ENCODE measurements at places on chromosomes 6 and 20.

DNA sequence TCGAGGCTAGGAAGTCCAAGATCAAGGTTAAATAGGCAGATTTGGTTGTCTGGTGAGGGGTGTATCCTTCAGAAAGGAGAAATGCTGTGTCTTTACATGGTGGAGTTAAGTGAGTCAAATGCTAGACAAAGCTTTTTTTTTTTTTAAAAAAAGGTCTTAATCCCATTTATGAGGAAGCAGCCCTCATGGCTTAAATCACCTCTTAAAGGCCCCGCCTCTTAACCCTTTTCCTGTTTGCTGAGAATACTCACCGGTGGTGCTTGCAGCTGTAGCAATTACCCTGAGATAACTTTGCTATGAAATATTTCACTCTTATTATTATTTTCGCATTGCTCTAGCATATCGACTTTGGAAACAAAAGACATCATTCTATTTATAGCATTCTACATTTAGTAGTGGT, 30.8 kb downstream of the FBXO30 start:
- no peak for DNase-seq

DNA sequence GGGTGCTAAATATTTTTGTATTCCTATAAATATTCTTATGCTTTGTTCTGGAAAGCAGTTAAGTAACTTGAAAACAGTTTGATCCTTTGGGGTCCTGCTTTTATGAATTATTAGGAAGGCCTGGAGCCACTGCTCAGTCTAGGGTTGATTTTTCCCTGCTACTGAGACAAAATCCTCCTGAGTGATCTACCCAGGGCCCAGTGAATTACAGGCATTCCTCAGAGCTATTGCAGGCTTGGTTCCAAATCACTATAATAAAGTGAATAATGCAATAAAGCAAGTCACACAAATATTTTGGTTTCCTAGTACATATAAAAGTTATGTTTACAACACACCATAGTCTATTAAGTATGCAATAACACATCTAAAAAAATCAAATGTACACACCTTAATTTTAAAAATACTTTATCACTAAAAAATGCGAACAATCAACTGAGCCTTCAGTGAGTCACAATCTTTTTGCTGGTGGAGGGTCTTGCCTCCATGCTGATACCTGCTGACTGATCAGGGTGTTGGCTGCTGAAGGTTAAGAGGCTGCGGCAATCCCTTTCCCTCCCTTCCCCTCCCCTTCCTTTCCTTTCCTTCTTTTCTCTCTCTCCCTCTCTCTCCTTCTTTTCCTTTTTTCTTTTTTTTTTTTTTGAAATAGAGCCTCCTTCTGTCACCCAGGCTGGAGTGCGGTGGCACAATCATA, 43.0 kb downstream of the DNAAF9 start:
- no peak for DNase-seq

- DNase-seq, result no peak
Observed at GRCh38 chr6:136506124-136506799, 44.0 kb downstream of the MAP7 start.

DNA sequence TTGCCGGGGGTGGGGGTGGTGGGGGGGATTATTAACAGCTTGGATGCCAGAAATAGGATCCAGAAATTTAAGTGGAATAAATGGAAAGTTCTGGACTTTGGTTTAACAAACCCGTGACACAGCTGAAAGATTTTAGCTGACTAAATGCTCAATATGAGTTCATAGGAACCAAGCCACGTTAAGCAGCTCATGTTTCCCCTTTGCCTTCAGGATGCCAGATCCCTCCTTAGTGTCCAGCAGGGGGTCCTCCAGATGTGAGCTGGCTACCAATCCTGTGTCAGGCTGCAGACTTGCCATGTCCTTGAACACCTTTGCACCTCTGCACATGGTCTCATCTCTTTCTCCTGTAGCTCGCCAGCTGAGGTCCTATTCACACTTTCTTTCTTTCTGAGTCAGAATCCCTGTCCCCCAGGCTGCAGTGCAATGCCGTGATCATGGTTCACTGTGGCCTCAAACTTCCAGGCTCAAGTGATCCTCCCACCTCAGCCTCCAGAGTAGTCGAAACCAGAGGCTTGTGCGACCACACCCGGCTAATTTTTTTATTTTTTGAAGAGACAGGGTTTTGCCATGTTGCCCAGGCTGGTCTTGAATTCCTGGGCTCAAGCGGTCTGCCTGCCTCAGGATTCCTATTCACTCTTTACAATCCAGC, 133.3 kb upstream of the ARMC2 start:
- no peak for DNase-seq

DNA sequence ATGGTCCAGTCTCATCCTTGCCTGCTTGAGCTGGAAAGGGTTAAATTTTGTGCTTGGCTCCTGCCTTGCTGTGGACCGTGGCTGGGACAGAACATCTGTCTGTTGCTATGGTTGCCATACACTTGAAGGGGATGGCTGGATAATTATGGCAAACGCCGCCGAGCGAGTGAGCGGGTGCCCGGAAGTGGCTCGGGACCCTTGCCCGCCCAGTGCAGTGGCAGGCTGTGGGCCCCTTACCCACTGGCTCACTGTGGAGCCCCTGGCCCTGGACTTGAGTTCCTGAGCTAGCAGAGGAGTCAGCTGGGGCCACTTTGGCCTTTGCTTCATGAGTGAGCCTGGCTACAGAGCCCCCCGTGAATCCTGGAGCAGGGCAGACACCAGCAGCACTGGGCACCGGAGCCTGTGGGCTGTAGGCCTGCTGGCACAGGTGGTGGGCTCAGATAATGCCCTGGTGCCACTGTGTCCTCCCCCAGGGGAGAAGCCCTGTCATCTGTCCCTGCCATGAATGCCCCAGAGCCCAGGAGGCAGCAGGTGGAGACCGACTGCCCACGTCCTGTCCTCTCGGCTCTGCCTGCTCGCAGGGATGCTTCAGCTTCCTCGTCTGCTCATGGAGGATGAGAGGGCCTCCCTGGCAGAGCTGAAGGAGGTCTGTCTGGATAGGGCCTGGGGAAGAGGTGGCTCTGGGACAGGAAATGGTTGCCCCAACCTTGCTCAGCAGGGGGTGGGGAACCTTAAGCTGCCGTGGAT, 25.5 kb upstream of the NOL4L start:
- DNase-seq, result no peak

GRCh38 chr6:43944908-43945767, 175.1 kb downstream of the VEGFA start:
- no peak for DNase-seq

DNA sequence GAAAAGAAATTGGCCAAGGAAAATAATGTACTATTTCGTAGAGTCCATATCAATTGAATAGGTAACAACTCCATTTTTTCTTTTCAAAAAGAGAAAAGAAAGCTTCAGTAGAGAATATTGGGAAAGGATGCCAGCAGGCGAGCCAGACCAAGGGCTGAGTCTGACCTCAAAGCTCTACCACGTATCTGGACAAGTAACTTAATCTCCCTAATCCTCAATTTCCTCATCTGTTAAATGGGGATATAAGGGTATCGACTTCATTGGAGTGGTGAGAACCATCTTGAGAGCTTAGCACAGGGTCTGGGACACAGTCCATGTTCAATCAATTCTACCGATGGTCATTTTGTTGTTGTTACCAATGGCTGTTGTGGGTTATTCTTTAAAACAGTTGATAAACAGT, 63.2 kb upstream of the TBC1D7 start:
- no peak for DNase-seq

- DNase-seq, result no peak
Observed at GRCh38 chr6:3324262-3324942, 65.7 kb downstream of the PSMG4 start.

GRCh38 chr6:108594640-108595039, 33.9 kb downstream of the FOXO3 start:
- no peak for DNase-seq

DNA sequence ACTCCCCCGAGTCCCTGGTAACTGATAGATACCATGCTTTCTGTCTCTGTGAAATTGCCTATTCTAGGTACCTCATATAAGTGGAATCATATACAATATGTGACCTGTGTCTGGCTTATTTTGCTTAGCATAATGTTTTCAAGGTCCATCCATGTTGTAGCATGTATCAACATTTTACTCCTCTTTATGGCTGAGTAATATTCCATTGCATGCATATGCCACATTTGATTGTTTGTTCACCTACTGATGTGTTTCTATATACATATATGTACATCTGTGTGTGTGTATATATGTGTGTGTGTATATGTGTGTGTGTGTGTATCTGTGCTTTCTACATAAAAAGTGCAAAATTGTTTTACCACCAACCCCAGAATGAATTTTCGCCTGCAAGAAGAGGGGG, 119.1 kb downstream of the ADAT2 start:
- no peak for DNase-seq

GRCh38 chr20:64053841-64054661, 4.6 kb upstream of the SOX18 start:
- no peak for DNase-seq

- DNase-seq, result no peak
Observed at GRCh38 chr20:57809661-57810172, 99.9 kb upstream of the PMEPA1 start.

GRCh38 chr6:12595161-12595811, 121.3 kb upstream of the PHACTR1 start:
- DNase-seq, result no peak

DNA sequence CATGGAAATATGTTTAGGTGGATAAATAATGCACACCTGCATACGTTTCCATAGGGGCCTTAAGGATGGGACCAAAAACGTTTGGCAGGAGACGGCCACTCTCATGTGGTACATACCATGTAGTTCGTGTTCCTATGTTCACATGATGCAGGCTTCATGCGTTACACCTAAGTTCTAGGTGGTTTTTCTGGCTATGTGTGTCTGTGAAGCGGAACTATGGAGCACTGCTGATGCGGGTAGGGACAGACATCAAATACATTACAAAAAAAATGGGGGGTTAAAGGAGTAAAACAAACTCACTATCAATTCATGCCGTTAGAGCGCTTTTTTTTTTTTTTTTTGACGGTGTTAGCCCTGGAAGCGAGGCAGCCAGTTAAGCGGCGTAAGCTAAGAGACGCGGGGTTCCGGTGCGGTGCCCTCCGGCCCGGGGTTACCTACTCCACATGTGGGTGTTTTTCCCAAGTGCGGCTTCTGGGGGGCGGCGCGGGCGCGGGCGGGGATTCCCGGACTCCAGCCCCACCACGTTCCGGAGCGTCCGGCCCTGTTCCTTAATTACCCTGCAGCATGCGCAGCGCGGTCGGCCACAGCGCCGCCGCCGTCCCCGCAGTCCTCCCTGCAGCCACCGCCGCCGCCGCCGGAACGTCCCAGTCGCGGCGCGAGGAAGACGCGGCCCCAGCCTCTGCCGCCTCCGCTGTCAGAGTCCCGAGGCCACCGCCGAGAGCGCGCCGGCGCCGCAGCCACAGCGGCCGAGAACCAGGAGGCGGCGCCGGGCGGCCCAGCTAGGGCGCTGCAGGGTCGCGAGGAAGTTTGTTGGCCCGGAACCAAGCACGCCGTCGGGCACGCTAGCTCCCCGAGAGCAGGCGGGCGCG, 648 bp downstream of the COL19A1 start:
- DNase-seq, result no peak

GRCh38 chr6:12017876-12018401, 5.8 kb downstream of the HIVEP1 start:
- DNase-seq, result no peak

- DNase-seq, result no peak
Observed at GRCh38 chr6:45838451-45838850, 177.2 kb downstream of the CLIC5 start.

DNA sequence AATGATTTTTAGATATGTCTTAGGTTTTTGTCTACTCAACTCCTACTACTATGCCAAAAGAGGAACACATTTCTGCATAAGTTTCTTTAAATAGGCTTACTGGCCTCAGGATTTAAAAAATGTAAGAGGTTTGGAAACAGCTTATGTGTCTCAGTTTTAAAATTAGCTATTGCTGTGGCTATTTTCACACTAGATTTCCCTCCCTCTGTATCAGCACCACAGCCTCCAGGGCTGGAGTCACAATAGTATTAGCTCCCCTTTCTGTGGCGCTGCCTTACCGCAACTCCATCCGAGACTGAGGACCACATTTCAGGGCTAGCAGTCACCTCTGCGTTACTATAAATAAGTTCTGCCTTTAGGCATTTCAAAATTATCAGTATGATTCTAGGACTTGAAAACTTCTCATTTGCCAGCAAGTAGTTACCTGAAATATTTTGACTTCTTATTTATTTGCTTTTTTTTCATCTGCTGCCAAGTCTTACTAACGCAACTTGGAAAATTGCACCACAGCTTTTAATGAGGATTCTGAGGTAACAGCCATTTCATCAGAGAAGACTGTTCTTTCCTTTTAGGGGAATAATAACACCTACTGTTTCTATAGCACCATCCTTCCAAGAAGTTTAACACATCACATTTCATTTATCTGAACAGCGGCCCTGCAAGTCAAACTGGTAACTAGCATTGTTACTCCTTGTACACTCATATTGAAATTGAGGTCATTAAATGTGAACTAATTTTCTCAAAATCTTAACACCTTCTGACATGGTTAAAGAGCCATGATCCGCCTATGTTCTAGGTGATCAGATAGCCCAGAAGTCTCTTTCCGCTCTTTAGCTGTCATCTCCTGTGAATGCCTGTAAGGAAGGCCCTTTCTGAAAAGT, 105.9 kb downstream of the GJA10 start:
- no peak for DNase-seq

DNA sequence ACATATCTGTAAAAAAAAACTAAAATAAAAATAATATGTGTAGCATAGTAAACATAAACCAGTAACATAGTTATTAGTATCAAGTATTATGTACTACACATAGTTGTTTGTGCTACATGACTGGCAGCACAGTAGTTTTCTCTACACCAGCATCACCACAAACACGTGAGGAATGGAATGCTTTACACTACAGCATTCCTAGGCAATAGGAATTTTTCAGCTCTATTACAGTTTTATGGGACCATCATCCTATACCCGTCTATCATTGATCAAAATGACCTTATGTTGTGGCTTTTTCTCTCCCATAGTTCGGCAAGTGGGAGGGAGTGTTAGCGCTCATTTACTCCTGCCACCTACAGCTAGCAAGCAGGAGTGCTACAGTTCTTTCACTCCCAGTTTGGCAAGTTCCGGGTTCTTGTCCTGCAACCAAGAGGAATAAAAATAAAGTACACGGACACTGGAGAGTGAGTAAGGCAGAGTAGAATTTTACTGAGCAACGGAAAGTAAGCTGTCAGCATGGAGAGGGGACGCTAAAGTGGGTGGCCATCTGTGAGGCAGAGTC, 196.8 kb upstream of the HSF2 start:
- DNase-seq, result no peak

GRCh38 chr6:160248538-160248937, 10.1 kb downstream of the SLC22A2 start:
- no peak for DNase-seq

- DNase-seq, result no peak
Observed at GRCh38 chr20:49850463-49851230, 38.0 kb downstream of the SLC9A8 start.

GRCh38 chr6:124901084-124901483, 61.2 kb upstream of the RNF217 start:
- DNase-seq, result no peak

All from bone marrow (tissue), 2 donors.